ENCODE measurements at places on chromosomes 5 and 9.

- DNase-seq = no peak
Observed at GRCh38 chr9:101469026-101469425, 33.5 kb upstream of the ALDOB start.

- DNase-seq = peak; percentile 64
Observed at GRCh38 chr5:126395198-126395597, 28.0 kb upstream of the GRAMD2B start.

GRCh38 chr5:61687371-61687770, 355.3 kb downstream of the ZSWIM6 start:
- DNase-seq = no peak

DNA sequence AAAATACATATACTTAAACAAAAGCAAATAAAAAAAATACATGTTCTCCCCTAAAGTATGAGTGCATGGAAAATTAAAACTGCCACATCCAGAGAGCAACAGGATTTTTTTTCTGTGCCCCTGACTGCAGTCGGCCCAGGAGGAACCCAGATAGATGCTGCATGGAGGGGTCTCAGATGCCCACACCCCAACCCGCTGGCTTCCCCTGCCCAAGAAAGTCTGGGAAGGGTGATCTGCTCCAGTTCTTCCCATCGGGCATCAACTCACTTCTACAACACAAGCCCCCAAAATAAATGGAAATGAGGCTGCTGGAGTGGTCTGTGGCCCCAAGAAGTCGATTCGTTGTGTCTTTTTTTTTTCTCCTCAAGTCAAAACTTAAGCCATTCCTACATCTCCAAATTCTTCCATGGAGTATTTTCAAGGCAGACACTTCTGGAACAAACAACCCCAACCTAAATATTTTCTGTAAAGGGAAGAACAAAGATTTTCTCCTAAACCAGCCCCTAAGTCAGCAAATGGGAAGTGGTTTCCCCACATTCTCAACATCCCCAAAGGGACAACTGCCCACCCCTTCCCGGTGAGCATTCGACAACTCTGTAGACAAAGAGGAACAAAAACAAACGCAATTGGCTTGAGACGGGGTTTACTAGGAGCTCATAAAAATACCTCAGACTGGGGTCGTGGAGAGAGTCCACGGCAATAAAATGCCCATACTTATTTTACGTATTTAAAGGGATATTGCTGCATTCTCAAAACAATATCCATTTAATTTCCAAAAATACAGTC, 46.7 kb downstream of the ROR2 start:
- DNase-seq = no peak

DNA sequence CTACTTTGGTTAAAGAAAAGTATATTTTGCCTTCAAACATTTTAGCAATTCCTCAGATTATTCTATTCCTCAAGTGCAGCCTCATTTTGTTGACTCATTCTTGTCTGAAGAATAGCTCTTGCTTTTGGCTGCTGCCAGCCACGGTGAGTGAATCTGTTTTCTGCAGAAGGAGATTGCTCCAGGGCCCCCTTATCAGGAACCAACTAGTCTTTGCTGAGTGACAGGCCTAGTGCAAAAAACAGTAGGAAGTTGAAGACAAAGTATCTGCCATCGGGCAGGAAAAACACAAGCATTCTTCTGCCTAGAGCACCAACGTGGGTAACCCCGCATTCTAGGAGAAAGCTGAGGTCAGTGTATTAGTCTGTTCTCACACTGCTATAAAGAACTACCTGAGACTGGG, 42.3 kb downstream of the ZNF883 start:
- no peak for DNase-seq

- no peak for DNase-seq
Observed at GRCh38 chr5:64595031-64595855, 89.4 kb downstream of the RGS7BP start.

GRCh38 chr5:173472164-173472563, 143.9 kb upstream of the STC2 start:
- DNase-seq = peak; percentile 82

- no peak for DNase-seq
Observed at GRCh38 chr9:82263619-82264018, 275.0 kb downstream of the SPATA31D1 start.

DNA sequence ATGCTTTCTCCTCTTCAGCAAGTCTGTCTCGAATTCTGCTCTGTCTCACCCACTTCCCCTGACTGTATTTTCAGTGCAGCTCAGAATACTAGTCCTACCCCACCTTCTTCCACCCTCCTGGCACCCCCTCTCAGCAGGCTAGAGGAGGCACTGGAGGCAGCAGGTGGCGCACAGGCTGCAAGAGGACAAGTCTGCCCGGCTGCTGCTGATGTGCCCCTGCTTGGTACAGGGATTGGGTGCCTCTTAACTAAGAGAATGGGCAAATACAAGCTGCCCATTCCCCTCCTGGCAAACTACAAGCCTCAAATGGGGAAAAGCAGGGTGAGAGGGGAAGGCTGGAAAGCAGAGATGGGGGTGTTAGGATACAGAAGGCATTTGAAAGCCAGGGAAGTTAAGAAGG, 5.1 kb downstream of the TLN1 start:
- peak; percentile 49 for DNase-seq

DNA sequence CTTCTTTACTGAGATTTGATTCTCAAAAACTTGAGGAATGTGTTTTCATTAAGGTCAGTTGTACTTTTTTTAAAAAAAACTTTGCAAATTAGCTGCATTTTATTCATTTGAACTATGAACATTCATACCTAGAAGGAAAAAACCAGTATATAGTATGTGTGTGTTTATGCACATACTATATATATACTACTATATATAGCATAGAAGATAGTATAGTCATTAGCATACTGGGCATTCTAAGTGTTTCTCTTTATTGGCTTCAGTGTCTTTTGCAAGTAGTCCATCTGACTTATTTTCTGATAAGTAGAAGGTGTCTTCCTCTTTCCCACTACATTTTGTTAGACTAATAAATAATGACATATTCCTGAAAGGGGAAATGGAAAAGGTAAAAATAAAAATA, 33.0 kb downstream of the ELOVL7 start:
- no peak for DNase-seq

DNA sequence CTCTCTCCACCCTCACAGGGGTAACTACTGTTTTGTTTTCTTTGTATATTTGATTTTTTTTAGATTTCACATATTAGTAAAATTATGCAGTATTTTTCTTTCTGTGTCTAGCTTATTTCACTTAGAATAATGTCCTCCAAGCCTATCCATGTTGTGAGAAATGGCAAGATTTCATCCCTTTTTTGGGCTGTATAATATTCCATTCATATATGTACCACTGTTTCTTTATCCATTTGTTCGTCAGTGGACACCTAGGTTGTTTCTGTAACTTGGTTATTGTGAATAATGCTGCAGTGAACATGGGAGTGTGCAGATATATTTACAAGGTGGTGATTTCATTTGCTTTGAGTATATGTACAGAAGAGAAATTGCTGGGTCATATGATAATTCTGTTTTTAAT, 144.0 kb upstream of the CHD1 start:
- no peak for DNase-seq

DNA sequence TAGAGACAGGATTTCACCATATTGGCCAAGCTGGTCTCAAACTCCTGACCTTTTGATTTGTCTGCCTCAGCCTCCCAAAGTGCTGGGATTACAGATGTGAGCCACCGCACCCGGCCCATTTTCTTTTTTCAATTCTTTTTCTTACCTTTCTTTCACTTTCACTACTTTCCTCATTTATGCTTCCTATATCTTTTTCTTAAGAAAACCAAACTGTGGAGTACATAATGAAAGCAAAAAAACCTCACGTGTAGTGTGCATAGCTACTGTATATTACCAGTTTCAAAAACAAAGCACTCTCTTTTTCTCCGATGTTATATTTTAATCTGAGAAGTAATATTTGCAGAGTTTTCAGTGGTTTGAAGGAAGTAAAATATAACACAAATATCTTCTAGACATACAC, 8.0 kb upstream of the CAST start:
- DNase-seq = no peak

DNA sequence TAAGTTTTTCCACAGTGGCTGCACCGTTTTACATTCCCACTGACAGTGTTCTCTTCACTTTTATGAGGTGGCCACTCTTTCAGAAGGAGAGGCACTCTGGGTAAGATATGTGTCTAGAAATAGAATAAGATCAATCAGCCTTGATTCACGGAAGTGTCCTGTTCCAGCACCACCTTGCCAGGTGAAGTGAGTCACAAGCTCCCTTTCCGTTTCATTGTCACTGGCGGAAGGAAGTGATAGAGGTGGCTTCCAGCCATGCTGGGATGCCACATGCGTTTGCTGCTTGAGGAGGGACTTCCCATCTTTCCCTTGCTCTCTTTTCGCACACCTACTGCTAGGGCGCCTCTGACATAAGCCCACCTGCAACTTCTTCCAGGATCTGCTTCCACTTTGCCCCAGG, 217.1 kb downstream of the PIK3R1 start:
- no peak for DNase-seq

GRCh38 chr5:27706832-27707231, 668.4 kb upstream of the CDH9 start:
- DNase-seq = no peak

DNA sequence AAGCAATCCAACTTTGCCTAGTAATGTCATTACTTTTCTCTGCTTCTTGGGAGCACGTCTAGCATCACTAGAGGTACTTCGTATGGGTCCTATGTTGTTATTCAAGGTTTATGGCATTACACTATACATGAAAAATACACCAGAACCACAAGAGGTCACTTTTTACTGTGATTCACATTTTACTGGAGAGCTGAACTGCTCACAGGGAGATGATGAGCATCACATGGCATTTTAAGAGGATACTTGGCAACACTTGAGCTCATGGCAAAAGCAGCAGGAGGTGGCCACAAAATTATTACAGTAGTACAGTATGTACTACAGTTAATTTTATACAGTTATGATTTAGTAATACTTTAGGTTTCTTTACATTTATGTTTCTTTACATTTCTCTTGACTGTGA, 223.4 kb downstream of the PARP8 start:
- DNase-seq = no peak

GRCh38 chr5:68465934-68466551, 250.5 kb downstream of the PIK3R1 start:
- DNase-seq = no peak

- no peak for DNase-seq
Observed at GRCh38 chr9:112009656-112010055, 113.0 kb downstream of the UGCG start.

DNA sequence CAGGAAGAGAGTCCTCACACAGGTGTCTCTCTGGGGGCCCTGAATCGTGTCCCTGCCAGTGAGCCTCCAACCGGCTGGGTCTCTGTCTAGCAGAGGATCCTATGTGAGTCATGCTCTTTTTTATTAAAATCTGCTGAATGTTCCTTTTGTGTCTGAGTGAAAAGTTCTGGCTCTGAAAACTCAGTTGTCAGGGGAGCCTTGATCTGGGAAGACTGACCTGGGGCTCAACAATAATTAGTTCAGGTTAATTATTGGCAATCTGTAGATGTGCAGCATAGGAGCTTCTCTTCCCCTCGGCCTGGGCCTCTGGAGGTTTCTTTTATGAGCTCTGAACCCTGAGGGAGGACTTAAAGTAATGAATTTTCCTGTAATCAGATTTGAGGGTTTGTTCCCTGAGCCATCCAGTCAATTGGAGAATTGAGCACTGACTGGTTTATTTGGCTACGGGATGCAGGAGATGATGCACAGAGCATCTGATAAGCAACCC, 45.2 kb downstream of the ALG2 start:
- no peak for DNase-seq

DNA sequence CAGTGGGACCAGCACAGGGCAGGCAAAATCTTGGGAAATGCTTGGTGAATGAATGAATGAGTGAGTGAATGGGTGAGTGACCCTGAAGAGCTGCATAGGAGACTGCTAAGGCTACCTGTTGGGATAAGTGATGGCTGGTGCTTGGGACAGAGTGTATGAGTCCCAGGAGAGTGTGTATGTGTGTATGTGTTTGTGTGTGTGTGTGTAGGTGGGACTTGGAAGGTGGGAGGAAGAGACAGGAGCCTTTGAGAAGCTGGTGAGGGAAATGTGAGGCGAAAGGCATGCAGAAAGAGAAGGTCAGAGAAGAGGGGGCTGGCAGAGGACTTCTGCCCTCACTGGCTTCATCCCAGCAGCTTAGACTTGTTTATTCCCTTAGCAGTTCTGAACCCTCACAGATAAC, 33.3 kb upstream of the FOXE1 start:
- DNase-seq = no peak

GRCh38 chr5:45098483-45098882, 289.7 kb downstream of the MRPS30 start:
- DNase-seq = no peak

DNA sequence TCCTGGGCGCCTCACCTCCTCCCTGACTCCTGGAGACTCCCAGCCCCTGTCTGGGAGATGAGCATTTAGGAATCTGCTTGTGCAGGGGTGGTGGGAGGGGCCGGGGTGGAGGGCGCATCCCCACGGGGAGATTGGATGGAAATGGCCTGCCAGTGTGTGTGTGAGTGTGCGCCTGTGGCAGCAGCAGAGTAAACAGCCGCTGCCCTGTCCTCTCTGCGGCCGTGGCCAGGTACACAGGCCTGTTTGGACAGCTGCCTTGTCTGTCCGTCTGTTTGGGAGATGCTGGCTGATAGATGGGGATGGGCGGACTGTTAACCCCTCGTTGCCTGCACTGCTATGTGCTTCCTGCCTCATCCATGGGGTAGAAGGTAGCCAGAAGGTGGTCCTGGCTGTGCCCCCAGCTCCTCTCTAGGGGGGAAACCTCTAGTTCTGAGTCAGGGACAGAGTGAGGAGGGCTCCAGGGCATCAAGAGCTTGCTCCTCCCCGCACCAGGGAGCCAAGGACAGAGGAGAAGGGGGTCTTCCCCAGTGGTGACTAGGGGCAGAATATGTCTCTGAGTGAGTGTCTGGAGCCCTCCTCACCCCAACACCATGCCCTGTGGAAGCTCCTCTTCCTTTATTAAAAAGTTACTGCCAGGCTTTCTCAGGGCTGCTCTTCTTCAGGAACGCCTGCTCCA, 60.1 kb downstream of the LMX1B start:
- no peak for DNase-seq

DNA sequence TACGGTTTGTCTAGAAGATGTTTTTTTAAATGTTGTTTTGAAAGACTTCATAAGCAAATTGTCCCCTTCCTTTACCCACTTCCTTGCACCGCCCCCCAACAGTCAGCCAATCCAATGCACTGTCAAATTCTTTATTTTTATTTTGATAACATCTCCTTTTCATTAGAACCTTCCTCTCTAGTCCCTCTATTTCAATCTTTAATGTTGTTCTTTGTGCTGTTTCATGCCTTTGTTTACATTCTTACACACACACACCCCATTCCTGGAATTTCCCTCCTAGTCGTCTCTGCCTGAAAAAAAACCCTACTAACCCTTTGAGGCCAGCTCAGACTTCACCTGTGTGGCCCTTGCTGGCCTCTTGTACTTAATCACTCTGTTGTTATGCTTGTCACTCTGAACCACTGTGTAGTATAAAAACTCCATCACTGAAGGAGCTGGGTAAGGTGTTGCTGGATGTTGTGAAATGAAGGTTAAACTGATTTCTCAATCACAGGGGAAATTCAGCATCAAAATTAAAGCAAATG, 133.4 kb downstream of the UGCG start:
- DNase-seq = no peak

DNA sequence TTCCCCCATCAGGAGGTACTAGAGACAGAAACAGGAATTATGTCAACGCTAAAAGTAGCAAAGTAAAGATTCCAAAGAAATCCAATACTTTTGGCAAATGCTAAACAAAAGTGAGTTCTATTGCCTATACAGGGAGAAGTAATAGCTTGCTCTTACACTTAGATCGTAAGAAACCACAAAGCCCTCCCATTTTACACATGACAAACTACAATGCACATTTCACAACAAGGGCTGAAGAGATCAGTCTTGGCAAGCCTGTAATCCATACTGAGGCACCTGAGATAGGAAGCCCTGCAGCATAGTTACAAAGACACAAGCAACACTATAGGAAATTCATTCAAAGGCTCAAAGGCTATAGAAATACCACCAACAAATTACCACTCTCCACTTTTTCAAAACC, 7.7 kb downstream of the HNRNPK start:
- DNase-seq = no peak
